Activated CD4-positive, alpha-beta T cell treated with anti-CD3 and anti-CD28 coated beads for 24 hours (primary cell): ENCODE measurements at places on chromosomes 2 and 18.

DNA sequence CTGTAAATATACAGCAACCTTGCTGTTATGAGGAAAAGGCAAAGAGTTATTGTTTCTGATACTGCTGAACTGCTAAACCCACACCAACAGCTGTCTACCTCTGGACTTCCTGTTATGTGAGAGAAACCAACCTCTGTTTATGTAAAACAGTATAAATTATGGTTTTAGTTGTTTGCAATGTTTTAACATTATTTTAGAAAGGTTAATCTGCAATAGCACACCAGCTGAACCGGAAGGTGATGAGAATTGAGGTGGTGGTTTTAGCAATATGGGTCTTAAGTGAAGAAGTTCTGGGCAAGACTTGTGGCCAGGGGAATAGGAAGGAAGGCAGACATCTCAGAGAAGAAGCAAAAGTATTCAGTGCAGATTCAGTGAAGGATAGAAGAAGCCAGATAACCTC, 237.8 kb downstream of the PLCL1 start:
- DNase-seq, result no peak

DNA sequence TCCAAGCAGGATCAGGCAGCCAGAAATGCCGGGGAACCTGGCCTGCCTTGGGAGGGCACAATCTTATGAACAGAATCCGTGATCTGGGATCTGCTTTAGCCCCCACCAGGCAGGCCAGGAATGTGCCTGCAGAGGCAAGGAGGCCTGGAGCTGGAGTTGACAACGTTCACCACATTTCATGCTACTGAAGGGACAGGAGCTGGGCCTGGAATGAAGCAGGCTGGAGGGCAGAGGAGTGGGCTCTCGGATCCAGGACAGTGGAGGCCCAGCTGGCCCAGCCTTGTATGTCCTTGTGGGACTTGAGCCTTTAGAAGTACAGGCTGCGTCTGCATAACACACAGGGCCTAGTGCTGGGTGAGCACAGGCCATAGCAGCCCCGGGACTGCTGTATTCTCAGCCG, 91.8 kb downstream of the KLHL29 start:
- no peak for DNase-seq

- no peak for DNase-seq
Observed at GRCh38 chr2:3864943-3865865, 161.8 kb downstream of the DCDC2C start.

GRCh38 chr2:11371092-11371937, 26.9 kb upstream of the ROCK2 start:
- DNase-seq, result no peak

GRCh38 chr2:226892729-226893128, 56.9 kb downstream of the RHBDD1 start:
- no peak for DNase-seq

GRCh38 chr2:76759634-76760366, 762.4 kb downstream of the LRRTM4 start:
- no peak for DNase-seq

DNA sequence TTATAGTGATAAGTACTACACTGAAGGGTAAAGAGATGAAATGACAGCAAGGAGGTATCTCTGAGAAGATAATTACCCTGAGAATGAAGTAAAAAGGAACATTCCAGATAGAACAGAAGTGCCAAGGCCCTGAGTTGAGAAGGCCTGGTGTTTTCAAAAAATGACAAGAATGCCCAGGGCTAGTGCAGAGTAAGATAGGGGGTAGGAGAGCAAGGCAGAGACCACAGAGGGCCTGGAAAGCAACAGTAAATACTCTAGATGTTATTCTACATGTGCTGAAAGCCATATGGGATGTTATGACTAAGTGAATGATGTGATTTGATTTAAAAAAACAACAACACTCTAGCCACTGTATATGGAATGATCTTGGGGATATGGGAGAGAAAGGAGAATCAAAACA, 52.3 kb downstream of the BAZ2B start:
- no peak for DNase-seq

DNA sequence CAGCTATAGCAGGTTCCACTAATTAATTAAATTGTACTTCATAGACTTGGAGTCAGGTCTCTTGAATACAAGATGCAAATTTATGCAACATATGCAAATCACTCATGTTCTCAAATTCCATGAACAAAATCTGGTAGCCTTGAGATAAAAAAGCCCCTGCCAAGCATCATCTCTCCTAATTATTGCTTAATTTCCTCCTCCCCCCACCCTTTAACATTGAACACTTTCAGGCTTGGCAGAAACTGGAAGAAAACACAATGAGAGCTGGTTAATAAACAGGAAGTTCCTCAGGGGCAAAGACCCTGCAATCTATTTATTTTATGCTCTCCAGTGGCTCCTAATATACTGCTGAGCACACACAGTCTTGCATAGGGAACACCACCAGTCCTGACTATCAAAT, 35.6 kb upstream of the ACVR1 start:
- no peak for DNase-seq

DNA sequence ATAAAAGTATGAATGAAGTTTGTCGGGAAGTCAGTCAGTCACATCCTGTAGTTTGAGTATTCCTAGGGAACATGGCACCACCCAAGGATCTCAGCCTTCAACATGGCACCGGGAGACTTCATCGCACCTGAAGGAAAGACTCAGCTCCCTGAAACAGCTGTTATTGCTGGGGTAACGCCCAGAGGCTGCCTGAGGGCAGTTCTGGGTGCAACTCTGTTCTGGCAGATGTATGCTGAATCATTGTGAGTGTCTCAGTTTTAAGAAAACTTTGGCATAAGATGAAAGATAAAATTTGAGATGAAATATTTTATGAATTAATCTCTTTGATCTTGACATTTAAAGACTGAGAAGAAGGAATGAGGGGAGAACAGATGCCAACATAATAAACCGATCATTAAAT, 49.9 kb upstream of the SERPINB2 start:
- DNase-seq, result no peak

- DNase-seq, result no peak
Observed at GRCh38 chr2:85998071-85998991, 107.4 kb downstream of the POLR1A start.

DNA sequence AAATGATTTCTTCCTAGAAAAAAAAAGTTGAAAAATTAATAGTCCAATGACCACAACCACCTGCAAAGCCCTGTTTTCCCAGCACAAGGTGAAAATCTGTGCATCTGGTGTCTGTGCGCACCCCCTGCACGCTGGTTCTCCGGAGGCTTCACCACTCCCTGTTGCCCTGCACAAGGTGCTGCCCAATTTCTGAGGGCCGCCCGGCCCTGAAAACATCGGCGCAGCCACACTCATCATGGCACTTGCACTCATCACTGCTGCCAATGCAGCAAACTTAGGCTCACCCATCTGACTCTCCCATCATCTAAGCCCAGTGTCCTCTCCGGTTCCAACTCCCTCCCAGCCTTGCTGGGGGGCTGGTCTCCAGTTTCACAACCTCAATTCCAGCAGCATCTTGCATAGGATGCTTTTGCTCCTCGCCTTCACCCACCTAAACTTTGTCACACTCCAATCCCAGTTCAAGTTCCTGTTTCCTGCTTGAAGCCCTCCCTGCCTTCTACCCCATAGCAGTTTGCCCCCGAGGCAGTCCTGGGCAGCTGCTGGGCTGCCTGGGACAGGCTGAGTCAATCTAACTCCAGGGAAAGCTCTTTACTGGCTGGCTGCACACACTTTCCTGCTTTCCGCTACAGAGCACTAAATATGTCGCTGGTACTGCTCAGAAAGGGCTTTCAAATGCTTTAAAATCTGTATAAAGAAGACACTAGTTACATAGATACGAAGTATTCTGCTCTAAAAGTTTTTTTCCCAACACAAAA, 522.5 kb upstream of the ID2 start:
- DNase-seq, result no peak

DNA sequence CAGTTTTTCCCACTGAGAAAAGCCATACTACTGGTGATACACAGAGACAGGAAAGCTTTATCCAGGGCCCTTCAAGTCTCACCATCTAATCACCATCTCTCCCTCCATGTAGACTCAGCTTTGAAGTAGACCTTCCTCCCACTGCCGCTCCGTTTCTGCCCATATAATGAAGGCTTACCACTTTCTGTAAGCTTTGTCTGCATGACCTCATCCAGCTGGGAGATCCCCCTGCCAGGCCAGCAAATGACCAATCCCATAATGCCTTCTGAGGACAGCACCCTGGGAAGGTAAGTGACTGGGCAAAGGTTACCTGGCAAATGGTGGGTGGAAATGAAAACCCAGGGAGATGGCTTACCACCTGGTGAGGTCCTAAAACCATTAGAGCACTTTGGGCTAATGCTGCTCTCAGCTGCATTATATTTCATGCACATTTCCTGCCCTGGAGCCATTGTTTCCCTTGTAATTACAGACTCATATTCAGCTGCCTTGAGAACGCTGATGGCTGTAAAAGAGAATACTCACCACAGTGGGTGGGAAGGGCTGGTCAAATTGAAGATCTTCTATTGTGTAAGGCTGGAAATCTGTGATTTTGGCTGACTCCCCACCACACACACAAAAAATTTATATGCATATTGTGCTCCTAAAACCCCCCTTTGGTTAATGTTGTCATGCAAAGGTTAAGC, 350.7 kb upstream of the SYT4 start:
- no peak for DNase-seq

DNA sequence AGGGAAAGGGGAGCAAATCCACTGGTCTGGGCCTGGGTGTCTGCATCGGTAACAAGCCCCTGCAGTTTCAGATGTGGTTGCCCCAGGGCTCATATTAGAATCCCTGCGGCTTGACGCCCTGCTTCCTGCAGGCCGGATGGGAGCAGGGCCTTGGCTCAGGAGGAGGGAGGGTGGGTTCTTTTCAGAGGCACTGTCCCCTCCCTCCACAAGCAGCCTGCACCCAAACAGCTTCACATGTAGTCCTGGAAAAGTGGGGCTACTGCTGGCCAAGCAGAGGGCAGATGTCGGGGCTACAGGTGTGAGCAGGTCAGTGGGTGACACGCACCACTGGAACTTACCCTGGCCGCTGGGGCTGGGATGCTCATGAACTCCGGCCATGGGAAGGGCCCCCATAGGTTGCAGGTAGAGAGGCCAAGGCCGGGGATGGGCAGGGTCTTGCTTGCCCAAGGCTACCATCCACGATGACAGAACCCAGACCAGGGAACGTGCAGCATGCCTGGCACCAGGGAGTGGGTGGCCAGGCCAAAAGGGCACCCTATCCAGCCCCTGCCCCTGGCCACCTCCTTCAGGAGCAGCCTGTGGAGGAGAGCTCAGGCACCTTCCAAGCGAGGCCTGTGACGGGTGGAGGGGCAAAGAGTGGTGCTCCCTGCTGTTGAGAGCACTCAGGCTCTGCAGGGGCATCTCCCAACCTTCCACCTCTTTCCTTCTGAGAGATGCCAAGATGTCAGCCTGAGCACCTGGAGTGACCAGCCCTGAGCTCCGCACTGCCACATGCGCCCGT, 16.8 kb downstream of the ARID5A start:
- no peak for DNase-seq

- no peak for DNase-seq
Observed at GRCh38 chr2:1633092-1633671, 111.1 kb downstream of the PXDN start.

DNA sequence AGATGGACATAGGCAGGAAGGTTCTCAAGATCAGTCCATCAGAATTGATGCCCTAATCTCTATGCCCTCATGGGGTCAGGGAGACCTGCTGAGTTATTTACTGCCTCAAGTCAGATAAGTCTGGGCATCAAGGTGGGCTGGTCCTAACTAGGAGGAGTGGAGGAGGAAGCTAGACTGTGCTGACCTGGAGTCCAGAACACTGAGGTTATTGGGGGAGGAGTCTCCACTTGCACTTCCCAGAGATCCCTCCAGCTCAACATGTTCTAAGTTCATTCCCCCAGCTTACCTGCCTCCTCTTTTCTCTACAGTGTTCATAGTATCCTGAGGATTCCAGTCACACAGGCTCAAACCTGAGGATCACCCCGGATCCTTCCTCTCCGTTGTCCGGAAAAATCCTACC, 19.3 kb downstream of the EVA1A start:
- no peak for DNase-seq

- DNase-seq, result no peak
Observed at GRCh38 chr2:228615496-228615895, 434.0 kb upstream of the SPHKAP start.

GRCh38 chr18:71116535-71116934, 827.7 kb downstream of the SOCS6 start:
- DNase-seq, result no peak

- DNase-seq, result no peak
Observed at GRCh38 chr18:2040279-2040678, 531.0 kb downstream of the METTL4 start.

DNA sequence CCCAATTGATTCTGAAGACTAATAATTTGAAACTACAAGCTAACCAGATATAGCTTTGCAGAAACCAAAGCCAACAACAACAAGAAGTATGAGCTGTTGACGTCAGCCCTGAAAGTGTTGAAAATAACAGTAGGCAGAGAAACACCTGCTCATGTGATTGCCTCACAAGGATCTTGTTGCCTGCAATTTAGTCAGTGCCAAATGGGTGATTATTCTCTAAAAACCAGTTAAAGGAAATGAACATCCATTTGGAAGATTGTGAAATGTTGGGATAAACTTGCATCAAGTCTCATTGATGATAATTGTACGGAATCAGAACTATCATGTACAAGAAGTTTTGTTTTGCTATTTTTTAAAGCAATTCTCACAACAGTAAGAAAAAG, 2.8 kb downstream of the CYTIP start:
- DNase-seq, result no peak

DNA sequence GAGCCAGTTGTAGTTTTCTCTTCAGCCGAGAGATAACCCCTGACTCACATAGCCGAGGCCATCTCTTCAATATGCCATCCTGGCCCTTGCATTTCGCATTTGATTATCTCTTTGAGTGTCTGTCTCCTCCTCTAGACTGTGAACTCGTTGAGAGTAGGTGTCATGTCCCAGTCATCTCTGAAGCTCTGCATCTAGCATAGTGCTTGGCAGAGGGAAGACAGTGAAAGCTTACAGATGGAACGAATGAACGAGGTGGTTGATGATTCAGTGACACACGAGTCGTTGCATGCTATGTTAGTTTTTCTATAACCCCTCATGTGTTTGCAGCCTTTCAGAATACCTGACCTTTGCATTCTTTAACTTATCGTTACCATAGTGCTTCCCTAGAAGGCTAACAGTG, 59.9 kb upstream of the CYRIA start:
- no peak for DNase-seq

- DNase-seq, result no peak
Observed at GRCh38 chr2:133292259-133292658, 276.0 kb downstream of the NCKAP5 start.

- no peak for DNase-seq
Observed at GRCh38 chr2:9972621-9973479, 21.4 kb downstream of the GRHL1 start.

GRCh38 chr2:129224486-129224885, 755.0 kb upstream of the RAB6C start:
- no peak for DNase-seq

DNA sequence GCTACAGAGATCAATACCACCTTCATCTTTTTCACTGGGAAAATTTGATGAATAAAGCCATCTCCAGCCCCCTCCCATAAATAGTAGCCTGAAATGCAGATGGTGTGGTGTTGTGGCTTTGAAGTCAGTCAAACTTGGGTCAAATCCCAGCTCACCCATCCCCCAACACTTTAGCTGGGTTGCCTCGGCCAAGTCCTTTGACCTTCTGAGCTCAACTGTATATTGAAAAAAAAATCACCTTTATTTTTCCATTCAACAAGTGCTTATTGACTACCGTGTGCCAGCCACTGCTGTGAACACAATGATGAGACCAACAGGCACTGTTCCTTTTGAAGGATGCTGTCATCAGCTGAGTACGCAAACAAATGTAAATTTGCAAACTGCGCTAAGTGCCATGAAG, 35.1 kb upstream of the NTSR2 start:
- DNase-seq, result no peak

GRCh38 chr2:160295519-160296207, 95.6 kb upstream of the ITGB6 start:
- DNase-seq, result no peak
